ENCODE measurements at places on chromosomes 6 and 20.

DNA sequence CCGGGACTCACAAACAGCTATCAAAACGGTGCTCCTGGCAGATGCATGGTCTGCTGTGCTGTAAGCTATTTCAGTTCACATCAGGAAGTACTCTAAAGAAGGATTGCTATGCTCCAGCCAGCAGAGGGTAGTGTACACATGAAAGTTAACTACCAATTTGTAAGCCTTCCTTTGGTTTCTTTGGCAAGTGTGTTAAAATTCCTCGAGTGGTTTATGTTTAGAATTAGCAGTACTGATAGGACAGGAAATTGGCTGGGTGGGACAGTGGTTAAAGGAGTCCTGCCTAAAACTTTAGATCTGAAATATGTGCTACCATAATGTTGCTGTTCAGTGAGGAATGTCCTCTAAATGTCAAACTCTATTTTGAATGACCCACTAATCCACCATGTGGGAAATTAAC, 47.4 kb downstream of the TRMT11 start:
- DNase-seq: peak; percentile 53

DNA sequence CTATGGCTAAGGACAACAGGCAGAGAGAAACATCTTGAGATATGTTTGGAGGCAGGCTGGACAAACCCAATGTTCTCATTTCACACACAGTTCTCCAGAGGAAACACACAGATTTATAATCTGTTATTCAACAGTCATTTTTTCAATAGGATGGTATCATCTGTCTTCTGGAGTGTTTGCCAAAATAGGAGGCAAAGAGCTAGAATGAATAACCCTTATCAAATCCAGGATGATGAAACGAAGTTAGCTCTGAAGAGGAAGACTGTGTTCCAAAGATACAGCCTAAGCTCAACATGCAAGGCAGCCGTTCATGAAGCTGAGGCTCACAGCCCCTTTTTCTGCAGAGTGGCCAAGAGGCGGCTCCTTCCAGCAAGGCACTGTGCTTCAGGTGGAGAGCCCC, 70.8 kb downstream of the PPP1R3G start:
- DNase-seq: no peak

DNA sequence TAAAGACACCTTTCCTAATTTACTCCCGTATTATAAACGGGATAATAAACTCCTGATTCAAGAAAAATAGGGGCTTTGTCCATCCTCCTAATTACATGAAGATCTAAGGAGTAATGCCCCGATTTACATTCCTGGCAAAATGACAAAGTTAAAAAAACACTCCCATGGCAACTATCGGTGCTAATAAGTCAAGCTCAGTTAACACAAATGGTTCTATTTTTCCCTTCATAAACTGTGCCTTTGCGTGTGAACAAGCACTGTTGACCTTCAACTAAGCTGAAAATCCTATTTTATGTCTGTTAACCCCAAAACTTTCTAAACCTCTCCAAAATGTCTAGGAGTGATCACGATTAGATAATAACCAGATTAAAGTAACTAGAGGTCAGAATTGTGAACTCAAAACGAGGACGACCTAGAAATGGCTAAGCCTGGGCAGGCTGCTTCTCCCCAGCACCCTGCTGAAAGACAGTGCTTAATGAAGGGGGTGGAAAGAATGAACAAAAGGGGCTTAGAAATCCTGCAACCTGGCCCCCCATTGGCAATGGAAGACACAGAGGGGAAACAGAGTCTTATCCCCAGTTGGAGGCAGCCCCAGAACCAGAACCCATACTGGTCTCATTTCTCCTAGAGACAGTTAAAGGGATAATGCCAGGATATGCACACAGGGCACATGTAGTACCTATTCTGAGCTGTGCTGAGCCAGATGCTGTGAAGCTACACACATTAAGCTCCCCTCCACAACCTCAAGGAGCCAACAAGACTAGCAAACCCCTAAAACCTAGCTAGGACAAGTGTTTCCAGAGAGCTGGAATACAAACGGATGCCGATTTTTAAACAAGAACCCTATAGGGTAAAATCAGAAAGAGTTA, 23.0 kb downstream of the SLC23A2 start:
- DNase-seq: no peak

GRCh38 chr20:41232973-41233926, 84.3 kb downstream of the ZHX3 start:
- DNase-seq: no peak

DNA sequence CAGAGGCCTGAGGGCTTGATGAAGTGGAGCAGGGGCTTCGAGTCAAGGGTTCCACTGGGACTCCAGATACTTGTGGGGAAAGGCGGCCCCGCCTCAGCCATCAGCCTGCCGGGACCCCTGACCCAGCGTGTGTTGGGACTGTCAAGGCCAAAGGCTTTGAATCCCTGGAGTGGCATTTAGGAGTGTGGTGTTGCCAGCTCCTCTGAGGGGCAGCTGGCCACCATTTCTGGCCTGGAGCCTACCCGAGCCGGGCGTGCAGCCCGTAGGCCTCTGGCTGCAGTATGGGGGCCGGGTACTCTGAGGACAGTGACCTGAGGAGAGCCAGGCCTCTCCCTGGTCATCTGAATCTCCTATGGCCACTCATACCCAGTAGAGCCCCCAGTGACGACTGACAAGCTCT, 40.0 kb downstream of the RRBP1 start:
- no peak for DNase-seq

DNA sequence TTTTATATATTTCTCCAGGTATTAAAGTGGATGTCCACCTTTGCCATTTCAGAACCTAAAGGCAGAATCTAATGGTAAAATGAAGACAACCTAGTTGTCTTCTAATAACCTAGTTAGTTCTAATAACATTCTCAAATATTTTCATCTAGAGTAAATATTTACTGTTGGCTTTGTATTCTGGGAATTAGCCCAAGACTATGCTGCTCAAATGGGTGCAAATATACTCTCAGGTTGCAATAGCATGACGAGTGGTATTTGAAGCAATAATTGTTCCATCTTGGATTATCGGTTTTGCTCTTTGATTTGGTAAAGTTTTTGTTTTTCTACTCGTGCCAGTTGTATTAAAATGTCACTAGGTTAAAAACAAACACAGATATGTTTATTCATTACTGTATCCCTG, 21.0 kb upstream of the RSPH4A start:
- DNase-seq: no peak

- DNase-seq: peak; percentile 80
Measured at GRCh38 chr6:108562503-108562993, 1.8 kb downstream of the FOXO3 start.

Data from right lung (tissue), 10 donors.